ENCODE measurements at places on chromosomes 5 and 9.
A peak's percentile ranks its signal among the peaks of the same experiment; 100 is the strongest.

GRCh38 chr9:91659529-91660495 is 236.2 kb upstream of the NFIL3 start:
- DNase-seq: no peak

DNA sequence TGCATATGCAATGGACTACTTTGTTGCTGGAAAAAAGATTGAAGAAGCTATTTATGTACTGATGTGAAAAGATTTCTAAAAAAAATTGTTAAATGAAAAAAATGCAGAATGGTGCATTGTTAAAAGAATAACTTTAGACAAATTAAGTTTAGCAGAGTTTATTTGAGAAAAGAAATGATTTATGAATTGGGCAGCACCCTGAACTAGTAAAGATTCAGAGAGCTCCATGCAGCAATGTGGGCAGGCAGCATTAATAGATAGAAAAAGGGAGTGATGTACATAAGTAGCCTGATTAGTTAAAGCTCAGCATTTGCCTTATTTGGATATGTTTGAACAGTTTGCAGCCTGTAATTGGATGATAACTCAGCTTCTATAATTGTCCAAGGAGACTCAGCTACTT is 677.9 kb upstream of the SEMA6A start:
- no peak for DNase-seq

DNA sequence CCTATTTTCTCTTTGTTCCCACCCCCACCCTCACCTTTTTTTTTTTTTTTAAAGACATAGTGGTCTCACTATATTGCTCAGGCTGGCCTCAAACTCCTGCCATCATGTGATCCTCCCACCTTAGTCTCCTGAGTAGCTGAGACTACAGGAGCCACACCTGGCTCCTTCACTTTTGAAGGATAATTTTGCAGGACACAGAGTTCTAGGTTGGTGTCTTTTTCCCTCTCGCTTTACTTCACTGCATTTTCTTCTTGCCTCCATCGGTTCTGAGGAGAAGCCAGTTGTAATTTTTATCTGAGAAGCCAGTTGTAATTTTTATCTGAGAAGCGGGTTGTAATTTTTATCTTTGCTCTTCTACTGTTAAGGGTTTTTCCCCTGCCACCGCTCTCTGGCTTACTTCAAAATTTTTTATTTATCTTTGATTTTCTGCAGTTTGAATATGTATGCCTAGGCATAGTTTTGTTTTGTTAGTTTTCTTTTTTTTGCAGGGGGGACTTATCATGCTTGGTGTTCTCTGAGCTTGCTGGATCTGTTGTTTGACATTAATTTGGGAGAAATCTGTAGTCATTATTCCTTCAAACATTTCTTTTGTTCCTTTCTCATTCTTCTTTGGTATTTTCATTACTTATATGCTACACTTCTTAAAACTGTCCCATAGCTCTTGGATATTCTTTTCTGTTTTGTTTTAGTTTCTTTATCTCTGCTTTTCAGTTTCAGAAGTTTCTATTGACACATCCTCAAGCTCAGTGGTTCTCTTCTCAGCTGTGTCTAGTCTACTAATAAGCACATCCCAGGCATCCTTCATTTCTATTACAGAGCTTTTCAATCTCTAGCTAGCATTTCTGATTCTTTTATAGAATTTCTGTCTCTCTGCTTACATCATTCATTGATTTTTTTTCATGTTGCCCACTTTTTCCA is 148.2 kb upstream of the CHD1 start:
- no peak for DNase-seq

DNA sequence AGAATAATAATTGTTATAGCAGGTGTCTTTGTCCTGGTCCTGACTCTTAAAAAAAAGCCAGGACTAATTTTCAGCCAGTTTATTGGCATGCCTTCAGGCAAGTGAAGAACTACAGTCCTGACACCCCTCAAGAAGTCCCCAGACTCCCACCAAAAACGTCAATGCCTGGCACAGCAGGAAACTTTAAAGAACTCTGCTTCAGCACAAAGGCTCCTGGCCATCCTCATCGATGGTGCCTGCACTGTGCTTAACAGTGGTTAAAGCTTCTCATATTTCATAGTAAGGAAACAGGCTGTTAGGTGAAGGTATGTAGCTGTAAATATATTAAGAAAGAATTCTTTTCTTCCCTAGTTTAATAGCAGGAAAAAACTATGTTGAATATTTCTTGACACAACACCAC is 280.1 kb upstream of the PUM3 start:
- no peak for DNase-seq

GRCh38 chr5:126914801-126915436 is 115.4 kb downstream of the MARCHF3 start:
- DNase-seq: no peak

- no peak for DNase-seq
Observed at GRCh38 chr5:111747337-111747736, 9.7 kb downstream of the NREP start.

DNA sequence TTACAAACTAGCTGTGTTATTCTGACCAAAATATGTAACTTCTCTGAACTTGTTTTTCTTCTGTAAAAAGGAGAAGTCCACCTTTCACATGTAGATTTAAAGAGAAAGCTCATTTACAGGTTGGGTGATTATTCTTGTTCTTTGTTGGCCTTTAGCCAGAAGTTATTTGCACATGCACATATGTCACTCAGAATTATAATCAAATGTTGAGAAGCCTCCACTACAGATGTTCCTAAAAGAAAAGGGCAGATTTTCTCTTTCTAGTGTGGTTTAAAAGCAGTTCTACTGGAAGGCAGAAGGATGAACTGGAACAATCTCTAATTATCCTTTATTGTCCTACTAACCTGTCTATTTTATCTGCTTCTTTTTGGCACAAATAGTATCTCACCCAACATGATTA is 209.8 kb upstream of the ELAVL2 start:
- no peak for DNase-seq

- no peak for DNase-seq
Observed at GRCh38 chr5:142569905-142570304, 116.0 kb downstream of the FGF1 start.

DNA sequence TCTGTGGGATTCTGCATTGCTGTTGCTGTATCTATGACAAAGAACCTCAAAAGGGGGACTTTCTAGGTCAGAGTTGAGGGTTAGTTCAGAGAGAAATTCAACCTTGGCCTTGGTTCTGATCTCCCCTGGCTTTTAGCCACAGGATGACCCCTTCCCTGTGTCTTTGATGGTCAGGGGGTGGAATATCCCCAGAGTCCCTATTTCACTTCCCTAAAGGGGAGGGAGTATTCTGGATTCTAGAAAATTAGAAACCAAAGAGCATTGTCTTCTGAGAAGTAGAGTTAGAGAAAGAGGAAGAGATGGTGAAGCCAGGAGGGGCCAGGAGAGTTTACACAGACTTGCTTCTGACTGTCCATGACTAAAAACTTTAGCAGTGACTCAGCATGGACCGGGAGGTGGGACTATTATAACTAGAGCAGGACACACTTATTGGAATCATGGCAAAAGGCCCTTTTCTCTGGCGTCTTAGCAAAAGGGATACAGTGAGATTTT is 56.2 kb upstream of the LPAR1 start:
- no peak for DNase-seq

DNA sequence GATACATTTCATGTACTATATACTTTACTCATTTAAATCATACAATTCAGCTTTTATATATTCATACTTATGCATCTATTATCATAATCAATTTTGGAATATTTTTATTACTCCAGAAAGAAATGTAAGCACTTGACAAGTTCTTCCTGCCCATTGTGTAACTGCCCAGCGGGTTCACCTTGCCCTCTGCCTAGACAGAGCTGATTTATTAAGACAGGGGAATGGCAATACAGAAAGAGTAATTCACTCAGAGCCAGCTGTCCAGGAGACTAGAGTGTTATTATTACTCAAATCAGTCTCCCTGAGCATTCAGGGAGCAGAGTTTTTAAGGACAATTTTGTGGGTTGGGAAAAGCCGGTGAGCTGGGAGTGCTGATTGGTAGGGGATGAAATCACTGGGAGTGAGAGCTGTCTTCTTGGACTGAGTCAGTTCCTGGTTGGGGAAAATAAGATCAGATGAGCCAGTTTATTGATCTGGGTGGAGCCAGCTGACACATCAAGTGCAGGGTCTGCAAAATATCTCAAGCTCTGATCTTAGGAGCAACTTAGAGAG is 16.1 kb upstream of the SPIN1 start:
- DNase-seq: no peak

- no peak for DNase-seq
Observed at GRCh38 chr9:72592502-72593403, 71.3 kb downstream of the TMC1 start.

- DNase-seq: no peak
Observed at GRCh38 chr5:110063640-110064602, 374.2 kb downstream of the MAN2A1 start.

DNA sequence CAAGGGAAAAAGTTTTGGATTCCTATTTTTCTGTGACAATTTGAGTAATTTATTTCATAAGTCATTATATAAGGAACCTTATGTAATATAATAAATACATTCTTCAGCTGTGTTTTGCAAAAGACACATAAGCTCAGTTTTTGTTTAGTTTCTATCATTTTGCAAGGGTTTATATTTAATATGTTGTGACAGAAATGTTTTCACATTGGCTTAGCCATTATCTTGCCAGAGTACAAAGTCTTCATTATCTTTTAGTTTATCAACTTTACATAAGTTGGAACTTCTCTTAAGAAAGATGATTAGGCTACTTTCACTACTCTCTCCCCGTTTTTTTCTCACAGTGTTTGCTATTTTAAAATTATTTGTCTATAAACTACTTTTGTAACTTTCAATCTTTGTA is 54.8 kb downstream of the ERCC6L2 start:
- DNase-seq: no peak

GRCh38 chr5:76638479-76638878 is 15.3 kb upstream of the F2RL2 start:
- DNase-seq: no peak

DNA sequence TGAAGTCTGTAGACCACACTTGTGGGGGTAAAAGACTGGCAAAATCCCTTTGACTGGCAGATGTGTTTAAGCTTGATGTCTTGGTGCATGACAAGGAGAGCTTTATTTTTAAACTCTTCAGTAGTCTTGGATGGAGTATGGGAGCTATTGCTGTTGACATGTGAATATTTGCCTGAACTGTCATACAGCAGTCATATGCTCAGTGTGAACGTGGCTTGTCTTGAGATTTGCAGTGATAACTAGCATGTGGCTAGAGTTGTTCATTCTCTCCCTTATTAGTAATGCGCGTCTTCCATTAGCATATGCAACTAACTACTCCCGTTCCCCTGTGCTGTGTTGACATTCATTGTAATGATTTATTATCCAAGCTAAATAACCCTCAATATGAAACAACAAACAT is 523.6 kb upstream of the WWC1 start:
- no peak for DNase-seq

DNA sequence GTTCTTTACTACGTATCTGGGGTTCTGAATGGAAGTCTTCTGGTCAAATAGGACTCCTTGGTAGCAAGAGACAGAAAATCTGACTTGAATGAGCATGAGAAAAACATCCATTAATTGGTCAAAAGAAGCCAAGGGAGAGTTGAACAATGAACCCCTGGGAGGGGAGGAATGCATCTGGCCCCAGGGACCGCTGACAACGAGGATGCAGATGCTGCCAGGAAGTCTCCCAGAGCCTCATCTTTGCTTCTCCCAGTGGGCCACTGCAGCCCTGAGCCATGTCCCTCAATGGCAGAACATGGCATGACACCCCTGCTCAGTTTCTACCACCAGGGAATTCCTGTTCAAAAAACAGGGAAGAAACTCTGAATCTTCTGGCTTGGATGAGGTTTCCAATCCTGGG is 50.5 kb upstream of the ICE1 start:
- DNase-seq: no peak

DNA sequence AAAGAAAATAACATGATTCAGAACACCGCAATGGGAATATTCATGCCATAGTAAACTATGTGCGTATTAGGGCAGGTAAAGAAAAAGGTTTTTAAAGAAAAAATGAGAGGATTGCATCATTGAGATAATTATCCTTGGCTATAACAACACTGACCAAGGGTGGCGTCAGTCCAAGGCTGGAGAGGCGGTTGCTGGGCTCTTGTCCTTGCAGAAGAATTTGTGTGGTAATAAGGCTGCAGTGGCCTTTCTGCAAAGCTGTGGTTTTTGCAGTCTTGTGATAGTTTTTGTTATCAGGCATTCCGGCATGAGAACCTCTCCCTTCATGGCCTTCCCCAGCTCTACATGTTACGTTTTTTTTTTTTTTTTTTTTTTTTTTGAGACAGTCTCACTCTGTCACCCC is 14.0 kb downstream of the BOD1 start:
- DNase-seq: no peak

- DNase-seq: no peak
Observed at GRCh38 chr9:19975499-19975898, 186.7 kb upstream of the SLC24A2 start.

- no peak for DNase-seq
Observed at GRCh38 chr5:33504570-33504969, 63.8 kb downstream of the TARS1 start.

DNA sequence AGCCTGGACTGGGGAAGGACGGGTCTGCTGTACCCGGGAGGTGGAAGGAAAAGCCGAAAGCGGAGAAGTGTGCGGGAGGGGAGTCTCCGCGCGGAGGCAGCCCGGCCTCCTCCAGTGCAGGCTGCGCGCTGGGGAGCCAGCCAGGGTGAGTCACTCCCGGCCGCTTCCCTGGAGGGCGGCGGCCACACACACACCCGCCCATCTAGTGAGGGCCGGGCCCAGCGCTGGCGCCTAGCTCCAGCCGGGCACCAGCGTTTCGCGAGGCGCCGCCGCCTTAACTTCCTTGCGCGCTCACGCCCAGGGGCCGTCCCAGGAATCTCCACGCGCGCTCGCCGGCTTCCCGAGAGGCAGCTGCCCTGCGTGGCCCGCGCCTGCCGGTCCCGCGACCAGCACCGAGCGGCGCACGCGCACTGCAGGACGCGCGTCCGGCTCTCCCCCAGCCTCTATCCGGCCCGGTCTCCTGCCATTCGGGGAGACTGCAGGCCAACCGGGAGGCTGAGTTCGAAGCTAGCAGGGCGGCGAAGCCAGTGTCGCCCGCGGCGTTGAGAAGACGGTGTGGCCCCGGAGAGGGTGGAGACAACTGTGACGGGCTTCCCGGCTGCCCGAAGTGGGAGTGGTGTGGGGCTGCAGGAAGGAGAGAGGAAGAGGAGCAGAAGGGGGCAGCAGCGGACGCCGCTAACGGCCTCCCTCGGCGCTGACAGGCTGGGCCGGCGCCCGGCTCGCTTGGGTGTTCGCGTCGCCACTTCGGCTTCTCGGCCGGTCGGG is at the start of gene JAK2:
Gene JAK2, plus strand, starts transcription at position 652 of the 765 bp plus-strand sequence. CDS start 36,716 bp downstream, outside the sequence.
- peak; percentile 83 for DNase-seq

- no peak for DNase-seq
Observed at GRCh38 chr5:137439645-137440044, 59.5 kb downstream of the SPOCK1 start.

GRCh38 chr9:68705531-68706362 is 707 bp downstream of the PIP5K1B start:
- DNase-seq: no peak

GRCh38 chr9:78932849-78933627 is 636.1 kb downstream of the PSAT1 start:
- DNase-seq: no peak

GRCh38 chr9:34899535-34900158 is 58.4 kb upstream of the PHF24 start:
- DNase-seq: peak; percentile 81

DNA sequence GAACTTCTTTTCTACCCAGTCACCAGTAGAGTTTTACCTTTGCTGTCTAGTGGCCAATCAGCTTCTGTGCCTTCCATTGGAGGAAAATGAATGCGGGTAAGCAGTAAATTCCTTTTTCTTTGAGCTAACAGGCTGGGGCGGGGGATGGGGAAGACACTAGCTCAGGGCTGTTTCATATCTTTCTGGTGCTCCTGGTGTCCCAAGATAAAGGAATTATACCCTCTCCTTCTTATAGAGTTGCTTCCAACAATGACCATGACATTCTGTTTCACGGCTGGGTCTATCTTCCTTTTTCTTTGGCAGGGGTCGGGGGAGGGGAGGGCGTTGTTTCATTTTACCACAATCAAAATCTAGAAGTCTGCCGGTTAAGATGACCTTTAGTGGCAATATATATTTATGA is 51.2 kb upstream of the RPS23 start:
- DNase-seq: no peak

Measured in activated naive CD4-positive, alpha-beta T cell treated with anti-CD3 and anti-CD28 coated beads, Interleukin-2, amount 50 U/mL, for 16 hours (primary cell).